CD8-positive, alpha-beta T cell (primary cell): ENCODE measurements at places on chromosomes 2 and 18.

- peak; percentile 13 for DNase-seq
These were observed 315.5 kb downstream of the RPRM start for GRCh38 chr2:153163055-153163454.

DNA sequence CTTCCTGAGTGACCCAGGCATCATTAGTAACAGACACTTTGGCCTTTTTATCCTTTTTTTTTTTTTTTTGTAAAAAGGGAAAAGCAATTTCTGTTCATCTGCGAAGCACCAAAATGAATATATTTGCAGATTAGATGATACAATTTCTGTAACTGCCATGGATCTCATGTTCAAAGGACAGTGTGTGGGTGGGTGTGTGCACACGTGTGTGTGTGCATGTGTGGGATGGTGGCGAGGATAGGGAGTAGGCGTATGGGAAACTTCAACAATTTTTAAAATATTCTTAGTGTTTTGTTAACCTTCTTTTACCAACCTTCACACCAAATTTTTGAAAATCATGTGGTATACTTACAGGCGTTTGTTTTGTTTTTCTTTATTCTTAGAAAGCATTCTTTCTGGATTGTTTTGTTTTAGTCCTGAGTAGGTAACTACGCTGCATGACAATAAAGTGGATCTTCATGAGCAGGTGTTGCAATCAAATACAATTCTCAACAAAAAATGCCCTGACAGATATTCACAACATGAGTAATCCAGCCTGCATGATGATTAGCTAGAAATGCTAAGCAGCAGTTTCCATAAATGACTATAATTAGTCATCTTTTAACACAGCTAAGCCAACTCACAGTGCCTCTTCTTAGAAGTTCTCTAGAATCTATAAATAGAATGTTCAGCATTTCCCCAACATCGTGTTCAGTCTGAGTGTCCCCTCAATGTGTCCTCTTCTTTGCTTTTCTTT lies 53.5 kb upstream of the RMDN2 start:
- no peak for DNase-seq

DNA sequence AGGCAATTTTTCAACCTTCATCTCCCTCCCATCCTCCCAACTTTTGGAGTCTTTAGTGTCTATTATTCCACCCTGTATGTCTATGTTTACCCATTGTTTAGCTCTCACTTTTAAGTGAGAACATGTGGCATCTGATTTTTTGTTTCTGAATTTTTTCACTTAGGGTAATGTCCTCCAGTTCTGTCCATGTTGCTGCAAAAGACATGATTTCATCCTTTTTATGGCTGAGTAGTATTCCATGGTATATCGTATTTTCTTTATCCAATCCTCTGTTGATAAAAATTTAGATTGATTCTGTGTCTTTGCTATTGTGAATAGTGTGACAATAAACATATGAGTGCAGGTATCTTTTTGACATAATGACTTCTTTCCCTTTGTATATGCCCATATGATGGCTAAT lies 48.2 kb downstream of the G6PC2 start:
- no peak for DNase-seq

- DNase-seq: no peak
These were observed 77.6 kb upstream of the ZNF516 start for GRCh38 chr18:76572518-76573247.

GRCh38 chr2:152005607-152006006 lies 93.2 kb downstream of the CACNB4 start:
- DNase-seq: no peak

- DNase-seq: no peak
These were observed 110.6 kb upstream of the LYPD1 start for GRCh38 chr2:132780651-132781050.

DNA sequence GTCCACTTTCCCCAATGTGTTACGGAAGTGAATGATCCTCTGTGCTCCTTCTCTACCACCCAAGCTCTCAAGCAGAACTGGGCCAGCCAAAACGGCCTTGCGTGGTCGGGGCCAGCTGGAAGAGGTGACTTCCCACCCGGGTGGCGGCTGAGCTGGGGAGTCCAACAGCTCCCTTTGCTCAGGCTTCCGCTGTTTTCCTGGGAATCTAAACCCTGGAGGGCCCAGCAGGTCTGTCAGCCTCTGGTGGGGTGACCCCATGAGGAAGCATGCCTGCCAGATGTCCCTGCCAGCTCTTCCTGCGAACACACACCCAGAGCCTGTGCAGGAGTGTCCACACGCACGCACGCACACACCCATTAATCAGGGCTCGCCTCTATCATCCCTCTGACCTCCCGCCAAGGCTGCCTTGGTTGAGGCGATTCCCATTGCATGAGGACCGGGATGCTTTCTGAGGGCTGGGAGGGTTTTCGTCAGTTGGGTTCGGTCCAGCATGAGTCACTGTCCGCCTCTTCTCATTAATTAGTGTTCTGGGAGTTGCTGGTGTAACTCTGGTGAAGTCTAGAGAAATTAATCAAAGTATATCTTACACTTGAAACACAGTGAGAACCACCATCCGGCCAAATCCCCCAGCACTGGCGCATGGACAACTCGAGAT lies 90.6 kb downstream of the TWIST2 start:
- DNase-seq: no peak

DNA sequence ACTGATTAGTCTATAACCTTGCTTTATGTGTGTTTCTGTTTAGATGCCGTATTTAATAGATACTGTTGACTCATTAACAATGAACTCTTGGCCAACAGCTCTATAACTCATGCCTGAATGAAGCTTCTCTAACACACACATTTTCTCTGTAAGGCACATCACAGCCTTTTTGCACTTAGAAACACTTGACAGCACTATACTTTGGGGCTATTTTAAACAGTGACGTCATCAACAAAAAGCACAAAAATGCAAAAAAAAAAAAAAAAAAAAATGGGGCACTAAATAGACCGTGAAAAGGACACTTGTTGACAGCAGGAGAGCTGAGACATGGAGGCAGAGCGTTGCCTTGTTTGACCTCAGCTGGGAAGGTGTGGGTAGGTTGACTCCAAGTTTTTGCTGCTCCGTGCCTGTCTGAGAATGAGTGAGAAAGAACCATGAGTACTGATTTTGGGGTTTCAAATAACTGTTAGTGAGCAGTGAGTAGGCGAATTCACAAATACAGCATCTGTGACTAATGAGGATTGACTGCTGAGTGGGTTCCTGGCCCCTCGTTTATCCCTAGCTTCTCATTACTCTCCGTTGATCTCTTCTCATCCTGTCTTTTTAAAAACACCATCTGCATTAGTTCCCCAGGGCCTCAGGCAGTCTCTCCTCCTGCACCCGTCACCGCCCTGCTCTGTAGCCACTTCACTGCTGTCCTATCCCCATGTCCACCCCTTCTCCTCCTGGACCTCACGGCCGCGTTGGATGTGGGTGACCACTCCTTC lies 24.4 kb downstream of the SPP2 start:
- no peak for DNase-seq

- no peak for DNase-seq
These were observed 806.5 kb downstream of the TDRD15 start for GRCh38 chr2:21930226-21930625.

DNA sequence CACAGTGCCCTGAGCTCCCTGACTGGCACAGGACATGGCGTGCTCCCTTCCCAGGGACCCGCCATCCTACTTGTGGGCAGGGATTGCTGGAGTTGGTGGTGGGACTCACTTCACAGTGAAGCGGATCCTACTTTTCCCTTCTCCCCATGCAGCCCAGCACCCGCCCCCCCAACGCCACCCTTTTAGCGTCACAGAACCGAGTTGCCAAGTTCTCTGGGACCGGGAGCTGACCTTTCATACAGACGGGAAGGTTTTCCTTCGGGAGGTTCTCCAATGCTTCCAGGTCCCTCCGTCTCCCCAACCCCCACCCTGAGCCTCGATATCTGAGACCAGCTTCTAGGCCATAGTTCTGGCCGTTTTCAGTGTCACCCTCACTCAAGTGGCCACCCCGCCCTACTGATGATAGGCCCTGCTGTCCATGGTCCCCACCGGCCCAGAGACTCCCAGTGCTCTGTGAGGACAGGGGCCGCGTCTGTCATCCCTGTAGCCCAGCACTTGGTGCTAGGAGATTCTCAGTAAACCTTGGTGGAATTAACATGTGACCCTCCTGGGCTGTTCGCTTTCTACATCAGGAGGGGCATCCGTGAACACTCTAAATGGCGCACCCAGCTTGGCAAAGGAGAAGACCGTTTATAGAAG lies 1.6 kb upstream of the DNMT3A start:
- no peak for DNase-seq

- DNase-seq: no peak
These were observed 137.8 kb downstream of the ZAP70 start for GRCh38 chr2:97851172-97851571.
